ENCODE measurements at places on chromosomes 3 and 15.

DNA sequence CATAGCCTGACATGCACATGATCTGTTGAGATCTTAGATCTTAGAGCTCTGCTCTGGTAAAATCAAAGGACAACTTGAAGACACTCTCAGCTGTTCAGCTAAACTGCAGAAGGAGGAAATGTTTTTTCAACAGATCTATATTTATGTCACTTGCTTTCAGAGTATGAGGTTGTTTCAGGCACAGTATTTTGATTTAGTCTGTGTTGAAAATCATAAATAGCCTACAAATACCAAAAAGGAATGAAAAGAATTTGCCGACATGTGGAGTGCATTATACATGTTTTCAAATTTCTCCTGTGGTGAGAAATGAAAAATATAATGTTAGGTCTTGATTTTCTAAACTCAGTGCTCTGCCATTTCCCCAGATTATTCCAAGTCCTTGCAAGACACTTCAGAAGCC, 1118.4 kb downstream of the TBL1XR1 start:
- DNase-seq: no peak

DNA sequence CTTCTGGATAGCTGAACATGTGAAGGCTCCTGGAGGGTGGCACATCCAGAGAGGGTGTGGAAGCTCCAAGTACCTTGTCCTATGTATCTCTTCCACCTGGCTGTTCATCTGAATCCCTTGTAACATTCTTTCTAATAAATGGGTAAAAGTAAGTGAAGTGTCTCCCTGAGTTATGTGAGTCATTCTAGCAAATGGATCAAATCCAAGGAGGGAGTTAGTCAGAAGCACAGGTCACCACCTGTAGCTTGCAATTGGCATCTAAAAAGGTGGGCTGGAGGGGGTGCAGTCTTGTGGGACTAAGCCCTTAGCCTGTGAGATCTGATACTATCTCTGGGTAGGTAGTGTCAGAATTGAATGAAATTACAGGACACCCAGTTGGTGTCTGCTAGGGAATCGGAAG, 71.0 kb downstream of the WWTR1 start:
- no peak for DNase-seq

DNA sequence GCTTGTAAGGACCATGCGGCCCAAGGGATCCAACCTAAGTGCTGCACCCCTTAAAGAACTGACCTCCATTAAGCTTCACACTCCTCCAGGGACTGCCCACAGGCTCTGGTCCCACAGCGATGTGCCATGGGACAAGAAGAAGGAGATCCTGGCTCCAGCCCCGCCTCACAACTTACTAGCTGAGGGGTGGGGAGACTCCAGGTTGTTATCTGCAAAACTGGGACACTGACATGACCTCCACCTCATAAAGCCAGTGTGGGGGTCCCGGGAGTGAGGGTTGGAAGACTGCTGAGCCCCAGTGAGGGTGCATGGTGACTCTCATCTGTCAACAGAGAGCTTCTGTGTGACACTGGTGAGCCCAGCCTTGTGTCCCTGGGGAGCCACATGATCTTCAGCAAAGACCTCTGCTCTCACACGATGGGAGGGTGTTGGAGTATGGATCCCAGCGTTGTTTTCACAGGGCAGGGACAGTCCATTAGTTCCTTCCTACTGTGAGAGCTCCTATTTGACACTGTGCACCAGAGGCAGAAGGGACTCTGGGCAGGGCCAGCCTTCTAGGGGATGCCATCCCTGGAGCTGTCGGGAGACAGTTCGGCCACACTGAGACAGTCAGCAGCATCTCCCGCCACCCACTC, 26.7 kb downstream of the EAF1 start:
- DNase-seq: no peak

- DNase-seq: no peak
Observed at GRCh38 chr15:62558640-62559380, 393.7 kb upstream of the C2CD4B start.

- no peak for DNase-seq
Observed at GRCh38 chr15:76328106-76328696, 8.4 kb upstream of the ISL2 start.

All from activated CD8-positive, alpha-beta memory T cell treated with anti-CD3 and anti-CD28 coated beads for 48 hours (primary cell).